NCI-H2171 treated with DMSO at 0.1 percent for 48 hours (cell line): ENCODE measurements at places on chromosomes 3 and 15.
A peak's percentile ranks its signal among the peaks of the same experiment; 100 is the strongest.

DNA sequence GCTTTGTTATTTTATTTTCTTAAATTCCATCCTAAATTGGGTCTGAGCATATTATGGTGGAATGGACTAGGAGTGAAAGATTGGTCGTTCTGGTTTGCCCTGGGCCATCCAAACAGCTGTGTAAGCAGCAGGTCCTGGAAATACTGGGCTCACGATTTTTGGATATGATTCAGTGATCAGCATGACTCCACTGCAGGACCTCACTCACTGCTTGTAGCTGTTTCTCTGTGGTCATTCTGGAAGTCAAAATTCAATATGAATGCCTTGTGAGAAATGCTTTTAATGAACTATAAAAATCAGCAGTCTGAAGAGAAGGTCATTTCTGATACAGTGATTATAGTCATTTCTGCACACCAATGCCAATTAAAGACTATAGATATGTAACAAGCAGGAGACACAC is 185.0 kb downstream of the RBMS3 start:
- no peak for DNase-seq

DNA sequence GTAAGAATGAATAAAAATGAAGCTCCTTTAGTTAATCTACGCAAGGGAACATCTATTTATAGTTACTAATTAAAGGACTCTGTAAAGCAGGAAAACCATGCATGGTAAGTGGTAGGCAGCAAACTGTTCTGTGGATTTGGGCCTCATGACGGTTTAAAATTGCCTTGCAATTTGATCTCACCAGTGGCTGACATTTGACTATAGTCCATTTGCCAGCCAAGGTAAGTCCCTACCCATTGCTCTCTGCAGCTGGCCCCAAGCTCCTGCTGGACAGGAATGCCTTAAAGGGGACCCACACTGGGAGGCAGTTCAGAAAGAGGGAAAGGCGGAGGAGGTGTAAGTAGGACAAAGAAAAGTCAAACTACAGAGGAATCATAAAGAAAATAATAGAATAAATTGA is 203.3 kb downstream of the PLCL2 start:
- DNase-seq = no peak

DNA sequence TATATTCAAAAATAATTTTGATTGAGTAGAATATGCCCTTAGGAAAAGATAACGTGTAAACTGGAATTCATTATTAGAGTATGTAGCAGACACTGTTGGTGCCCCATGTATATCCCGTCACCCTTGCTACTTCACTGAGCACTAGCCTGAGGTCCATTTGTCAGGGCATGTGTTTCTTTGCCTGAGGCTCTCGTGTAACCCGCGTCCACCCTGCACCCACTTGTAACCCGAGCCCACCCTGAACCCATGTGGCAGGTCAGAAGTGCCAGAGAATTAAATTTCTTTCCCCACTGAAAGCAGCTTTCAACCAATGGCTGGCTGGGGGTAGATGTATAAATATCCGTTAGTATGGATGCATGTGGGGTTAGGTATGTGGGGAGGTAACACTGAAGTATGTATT is 474.2 kb upstream of the ZNF385D start:
- DNase-seq = no peak

DNA sequence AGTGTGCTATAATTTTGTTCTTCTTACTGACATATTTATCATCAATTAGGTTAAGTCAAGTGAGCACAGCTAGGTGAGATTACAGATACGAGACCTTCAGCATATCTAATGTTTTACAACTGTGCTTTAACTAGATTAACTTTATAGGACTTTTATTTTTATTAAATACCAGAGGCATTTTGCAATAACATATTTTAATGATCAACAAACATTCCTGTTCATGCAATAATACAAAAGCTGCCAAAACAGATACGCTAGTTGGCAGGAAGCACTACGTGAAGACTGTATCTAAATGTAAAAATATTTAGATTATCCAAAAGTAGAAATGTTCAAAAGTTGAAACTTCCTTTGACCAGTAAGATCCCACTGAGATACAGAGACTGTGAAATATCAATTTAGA is 139.1 kb downstream of the CBLB start:
- DNase-seq = no peak

- DNase-seq = no peak
These were observed 1.6 kb downstream of the CYP11A1 start for GRCh38 chr15:74365598-74366445.

GRCh38 chr3:190692256-190692655 is 170.2 kb downstream of the GMNC start:
- DNase-seq = no peak

GRCh38 chr3:16849795-16850194 is 35.0 kb upstream of the PLCL2 start:
- peak; percentile 15 for DNase-seq
